Effector CD8-positive, alpha-beta T cell (primary cell): ENCODE measurements at places on chromosomes 6 and 20.

DNA sequence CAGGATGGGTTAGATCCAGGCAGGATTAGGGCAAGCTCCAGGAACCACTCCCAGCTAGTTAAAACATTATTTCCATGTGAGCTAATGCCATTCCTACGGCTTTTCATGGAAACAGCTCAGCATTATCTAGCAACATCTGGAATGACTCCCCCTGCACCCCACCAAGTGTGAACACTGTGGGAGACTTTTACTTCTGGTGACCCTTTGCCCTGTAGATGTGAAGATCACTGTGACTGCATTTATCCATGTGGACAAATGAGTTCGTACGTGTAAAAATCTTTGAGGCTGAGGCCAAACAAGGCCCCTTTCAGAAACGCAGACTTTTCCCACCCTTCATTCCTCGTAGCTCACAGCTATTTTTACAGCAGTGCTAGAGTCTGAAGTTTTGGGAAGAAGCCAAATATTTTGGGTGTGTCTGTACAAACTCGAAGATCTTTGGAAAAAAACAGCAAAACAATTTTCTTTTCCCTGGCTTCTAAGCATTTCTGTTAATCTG, 221.8 kb upstream of the SOX4 start:
- no peak for DNase-seq

DNA sequence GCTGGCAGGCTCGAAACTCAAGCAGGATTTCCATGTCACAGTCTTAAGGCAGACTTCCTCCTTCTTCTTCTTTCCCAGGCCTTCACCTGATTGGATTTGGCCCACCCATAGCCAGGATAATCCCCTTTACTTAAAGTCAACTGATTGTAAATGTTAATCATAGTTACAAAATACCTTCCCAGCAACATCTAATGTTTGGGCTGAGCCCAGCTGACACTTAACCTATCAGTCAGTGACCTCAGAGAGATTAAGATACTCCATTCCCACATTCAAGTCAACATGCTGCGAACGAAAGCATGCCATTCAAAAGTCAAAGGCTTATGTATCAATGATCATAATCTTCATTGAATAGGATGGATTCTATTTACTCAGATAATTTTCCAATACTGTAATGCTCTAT, 16.0 kb downstream of the MAP7 start:
- DNase-seq, result no peak

- DNase-seq, result no peak
Measured at GRCh38 chr6:35363293-35363750, 21.0 kb downstream of the PPARD start.

- no peak for DNase-seq
Measured at GRCh38 chr6:4906293-4907276, 97.3 kb downstream of the RPP40 start.

DNA sequence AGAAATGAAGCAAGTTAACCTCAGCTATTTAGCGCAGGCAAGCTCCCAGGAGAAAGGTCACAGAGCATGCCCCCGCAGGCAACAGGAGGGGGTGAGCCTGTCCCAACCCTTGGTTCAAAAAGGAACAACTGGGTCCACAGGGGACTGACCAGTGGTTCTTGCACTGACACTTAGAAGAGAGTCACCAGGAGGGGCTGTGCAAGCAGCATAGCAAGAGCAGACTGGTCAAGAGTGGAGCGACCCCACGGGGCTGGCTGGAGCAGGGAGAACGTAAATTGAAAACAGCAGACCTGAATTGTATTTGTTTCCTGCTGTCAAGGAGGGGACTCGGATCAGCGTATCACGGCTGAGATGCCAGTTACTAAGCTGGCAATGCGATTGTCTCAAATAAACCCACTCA, 32.8 kb downstream of the GABRR1 start:
- DNase-seq, result no peak

- no peak for DNase-seq
Measured at GRCh38 chr20:15446373-15446772, 1109.0 kb upstream of the FLRT3 start.

GRCh38 chr6:36886950-36887618, 1.3 kb downstream of the C6orf89 start:
- no peak for DNase-seq

DNA sequence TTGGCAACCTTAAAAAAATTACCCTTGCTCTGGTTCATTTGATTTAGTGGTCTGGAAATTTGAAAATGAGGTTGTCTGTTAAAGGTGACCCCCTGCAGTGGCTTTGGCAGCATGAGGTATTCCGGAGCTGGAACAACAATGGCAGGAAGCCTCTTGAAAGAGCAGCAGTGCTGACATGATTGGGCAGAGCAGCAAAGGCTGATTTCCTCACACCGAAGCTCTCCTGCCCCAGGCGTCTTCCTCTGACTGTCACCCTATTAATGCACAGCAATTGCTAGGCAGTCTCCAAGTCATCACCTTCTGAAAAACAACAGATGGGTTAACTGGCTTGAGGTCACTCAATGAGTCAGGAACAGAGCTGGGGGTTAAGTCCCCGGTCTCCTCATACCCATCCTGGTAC, 241.8 kb upstream of the MMS22L start:
- no peak for DNase-seq

DNA sequence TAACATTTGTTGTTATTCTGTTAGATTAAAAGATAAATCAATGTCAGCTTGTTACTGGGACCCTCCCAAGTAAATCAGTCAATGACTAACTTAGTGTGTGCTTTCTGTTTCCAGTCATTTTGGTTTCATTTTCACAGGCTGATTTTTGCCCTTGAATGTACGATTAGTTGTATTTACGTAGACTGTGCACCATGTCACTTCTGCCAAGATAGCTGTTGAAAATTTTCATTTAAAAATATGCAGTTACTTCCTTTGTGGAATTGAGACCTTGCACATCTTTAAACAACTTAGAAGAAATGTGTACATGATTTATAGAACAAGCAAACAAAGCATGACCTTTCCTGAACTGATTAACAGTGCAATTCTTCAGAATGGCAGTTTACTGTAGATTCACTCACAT, 944.8 kb upstream of the CITED2 start:
- no peak for DNase-seq

GRCh38 chr20:1777476-1777820, 117.8 kb upstream of the SIRPA start:
- no peak for DNase-seq

DNA sequence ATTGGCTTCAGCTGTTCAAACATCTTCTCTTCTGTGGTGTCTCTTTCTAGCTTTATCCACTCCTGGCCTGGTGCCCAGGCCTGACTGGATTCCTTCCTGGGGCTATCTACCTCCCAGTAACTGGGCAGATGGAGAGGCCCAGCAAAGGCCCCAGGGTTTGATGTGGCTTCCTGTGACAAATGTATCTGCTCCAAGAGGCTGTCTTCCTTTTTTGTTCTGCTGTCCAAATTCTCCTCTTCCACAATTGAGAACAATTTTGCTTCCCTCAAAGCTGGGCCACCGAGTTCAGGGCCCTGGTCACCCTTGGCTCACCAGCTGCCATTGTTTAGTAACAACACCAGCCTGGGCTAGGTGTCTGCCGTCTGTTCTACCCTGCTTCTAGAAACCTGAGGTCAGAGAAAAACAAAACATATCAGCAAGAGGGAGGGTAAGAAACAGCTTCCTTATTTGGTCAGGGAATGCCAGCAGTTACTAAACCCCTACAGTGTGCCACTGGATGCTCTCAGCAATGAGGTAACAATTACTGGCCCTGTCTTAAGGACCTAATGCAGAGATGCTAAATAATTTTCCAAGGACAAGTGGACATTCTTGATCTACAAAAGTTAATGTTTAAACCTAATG, 3.9 kb downstream of the ZFP57 start:
- no peak for DNase-seq

DNA sequence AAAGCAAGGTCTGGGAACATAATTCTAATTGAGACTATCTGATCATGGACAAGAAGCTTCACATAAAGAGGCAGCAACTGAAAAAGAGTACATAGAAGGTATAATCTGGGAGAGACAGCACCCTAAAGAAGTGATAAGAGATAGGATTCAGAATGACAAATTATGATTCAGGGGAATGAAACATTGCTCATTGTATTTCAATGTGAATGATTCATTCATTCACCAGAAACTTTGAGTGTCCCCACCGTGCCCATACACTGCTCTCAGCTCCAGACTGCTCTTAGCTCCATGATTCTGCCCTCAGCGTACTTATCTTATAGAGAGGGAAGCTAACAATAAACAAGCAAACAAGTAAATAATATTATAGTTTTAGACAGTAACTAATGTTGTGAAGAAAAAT, 329.3 kb upstream of the IRAK1BP1 start:
- no peak for DNase-seq

DNA sequence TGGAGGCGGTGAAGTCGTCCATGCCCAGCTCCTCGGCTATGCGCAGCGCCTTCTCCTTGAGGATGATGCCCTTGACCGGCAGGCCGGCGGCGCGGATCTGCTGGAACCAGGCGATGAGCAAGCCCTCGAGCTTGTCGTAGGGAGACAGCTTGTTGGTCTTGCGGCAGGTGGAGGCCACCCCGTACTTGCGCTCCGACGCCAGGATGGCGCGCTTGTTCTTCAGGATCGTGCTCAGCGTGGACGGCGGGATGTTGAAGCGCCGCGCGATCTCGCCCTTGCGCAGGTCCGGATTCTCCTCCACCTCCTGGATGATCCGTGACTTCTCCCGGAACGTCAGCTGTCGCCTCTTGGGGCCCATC, 435 bp downstream of the CENPB start:
- DNase-seq, result no peak

GRCh38 chr20:63690898-63691710, 5.3 kb upstream of the TNFRSF6B start:
- no peak for DNase-seq

DNA sequence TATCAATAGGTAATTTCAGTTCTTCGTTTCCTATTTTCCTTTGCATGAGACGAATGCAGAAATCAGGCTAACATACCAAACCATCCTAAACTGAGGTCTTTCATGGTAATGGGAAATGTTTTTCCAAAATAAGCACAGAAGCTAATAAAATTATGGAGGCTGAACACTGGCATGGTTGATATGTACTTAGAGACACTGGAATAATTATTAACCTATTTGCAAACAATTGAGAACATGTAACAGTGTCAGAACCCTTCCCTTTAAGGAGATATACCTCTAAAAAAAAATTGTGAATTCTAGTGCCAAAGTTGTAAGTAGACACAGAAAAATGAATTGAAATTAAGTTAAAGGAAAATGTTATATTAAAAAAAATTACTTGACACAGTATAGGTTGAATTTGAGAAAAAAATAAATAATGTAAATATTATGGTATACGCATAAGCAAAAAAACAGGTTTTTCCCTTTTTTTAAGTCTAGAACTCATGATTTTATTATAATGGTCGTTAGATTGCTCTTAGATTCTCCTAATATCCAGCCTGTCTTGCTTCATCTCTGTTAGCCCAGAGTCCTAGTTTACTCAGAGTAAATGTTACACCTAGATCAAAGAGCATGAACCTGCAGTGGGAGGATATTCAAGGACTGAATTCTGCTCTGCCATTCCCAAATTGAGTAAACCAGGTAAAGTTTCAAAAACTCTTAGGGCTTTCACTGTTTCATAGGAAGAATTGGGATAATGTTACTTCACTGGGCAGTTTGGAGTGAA, 1.7 kb downstream of the SLC17A2 start:
- DNase-seq, result no peak

DNA sequence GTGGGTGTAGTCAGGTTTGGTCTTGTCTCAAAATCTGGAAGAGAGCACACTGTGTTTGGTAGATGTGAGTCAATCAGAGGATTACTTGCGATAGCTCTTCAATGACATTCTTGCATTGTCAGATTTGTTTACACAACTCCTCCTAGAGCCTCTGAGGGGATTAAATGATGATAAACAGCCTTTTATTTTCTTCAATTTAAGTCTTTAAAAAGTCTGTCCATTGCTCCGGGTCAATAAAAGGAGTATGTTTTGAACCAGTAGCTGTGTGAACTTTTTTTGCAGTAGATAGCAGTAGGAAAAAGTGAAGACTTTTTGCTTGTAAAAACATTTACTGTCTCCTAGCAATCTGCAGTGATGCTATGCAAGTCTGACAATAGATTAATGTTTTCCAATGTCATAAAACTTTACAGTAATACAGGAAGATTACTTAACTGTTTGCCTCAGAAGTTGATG, 49.9 kb downstream of the GJA1 start:
- no peak for DNase-seq

DNA sequence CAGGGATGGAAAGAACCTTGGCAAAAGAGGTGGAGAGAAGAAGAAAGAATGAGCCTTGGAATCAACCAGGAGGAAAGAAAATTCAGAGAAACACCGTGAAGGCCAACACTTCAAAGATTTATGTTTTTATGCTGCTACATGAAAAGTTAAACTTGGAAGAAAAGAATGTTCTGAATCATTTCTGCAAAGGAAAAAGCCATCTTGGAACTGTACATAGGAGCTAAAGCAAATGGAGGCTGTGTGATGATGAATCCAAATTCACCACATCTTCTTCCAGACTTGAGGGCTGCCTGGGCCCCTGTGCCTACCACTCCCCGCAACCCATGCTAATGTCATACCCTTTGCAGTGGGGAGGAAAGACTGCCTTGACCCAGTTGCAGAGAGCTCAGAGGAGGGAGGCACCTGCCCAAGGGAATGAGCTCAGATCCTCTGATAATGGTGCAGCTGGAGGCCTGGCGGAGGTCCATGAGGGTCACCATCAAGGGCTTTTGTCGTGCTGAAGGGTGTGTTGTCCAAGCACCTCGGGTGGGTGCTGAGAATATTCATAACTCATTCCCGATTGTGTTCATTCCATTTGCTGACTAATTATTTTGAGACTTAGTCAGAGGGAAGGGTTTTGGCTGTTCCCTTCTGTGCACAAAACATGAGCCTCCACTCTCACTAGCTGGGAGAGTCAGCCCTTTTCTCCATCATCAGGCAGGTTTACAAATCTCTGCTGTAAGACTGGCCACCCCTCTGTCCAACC, 245.8 kb upstream of the JAG1 start:
- no peak for DNase-seq

DNA sequence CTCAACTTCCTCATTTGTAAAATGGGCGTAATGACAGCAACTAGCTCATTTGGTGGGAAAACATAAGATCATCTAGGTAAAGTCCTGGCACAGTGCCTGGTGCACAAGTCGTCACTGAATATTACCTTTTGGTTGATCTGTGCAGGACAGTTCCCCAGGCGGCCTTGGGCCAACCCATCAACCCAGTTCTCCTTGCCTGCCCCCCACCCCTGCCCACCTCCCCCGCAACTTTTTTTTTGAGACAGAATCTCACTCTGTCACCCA, 99.2 kb downstream of the JPH2 start:
- DNase-seq, result no peak

- peak; percentile 83 for DNase-seq
Measured at GRCh38 chr20:59087829-59088433, 45.3 kb upstream of the PRELID3B start.

- DNase-seq, result no peak
Measured at GRCh38 chr6:142800240-142800639, 144.7 kb downstream of the HIVEP2 start.
